ENCODE measurements at places on chromosomes 6 and 20.

DNA sequence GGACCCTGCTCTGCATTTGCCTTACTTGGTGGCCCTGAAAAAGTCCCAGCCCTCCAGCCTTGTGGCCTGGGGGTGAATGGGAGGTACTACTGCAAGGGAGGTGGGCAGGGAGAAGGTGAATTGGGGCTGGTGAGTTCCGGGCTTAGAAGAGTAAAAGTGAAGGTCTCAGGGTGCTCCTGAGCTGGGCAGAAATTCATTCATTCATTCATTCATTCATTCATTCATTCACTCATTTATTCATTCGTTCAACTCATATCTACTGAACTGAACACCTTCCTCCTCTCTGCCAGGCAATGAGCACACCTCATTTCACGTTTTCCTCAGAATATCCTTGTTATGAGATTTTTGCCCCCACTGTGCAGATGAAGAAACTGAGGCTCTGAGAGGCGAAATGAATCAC is 6.7 kb upstream of the DLGAP4 start:
- no peak for DNase-seq

- no peak for DNase-seq
These were observed 243.1 kb downstream of the MYLK4 start for GRCh38 chr6:2507521-2508037.

- DNase-seq: no peak
These were observed 64.9 kb downstream of the LAMA4 start for GRCh38 chr6:112189494-112189893.

GRCh38 chr20:41340327-41341055 is at the start of gene LPIN3:
Gene LPIN3 (plus strand): TSS chr20:41340821. CDS start chr20:41345804, 4,983 bp downstream.
- peak; percentile 85 for DNase-seq

GRCh38 chr6:25928562-25929324 is 1.7 kb downstream of the SLC17A2 start:
- DNase-seq: no peak

DNA sequence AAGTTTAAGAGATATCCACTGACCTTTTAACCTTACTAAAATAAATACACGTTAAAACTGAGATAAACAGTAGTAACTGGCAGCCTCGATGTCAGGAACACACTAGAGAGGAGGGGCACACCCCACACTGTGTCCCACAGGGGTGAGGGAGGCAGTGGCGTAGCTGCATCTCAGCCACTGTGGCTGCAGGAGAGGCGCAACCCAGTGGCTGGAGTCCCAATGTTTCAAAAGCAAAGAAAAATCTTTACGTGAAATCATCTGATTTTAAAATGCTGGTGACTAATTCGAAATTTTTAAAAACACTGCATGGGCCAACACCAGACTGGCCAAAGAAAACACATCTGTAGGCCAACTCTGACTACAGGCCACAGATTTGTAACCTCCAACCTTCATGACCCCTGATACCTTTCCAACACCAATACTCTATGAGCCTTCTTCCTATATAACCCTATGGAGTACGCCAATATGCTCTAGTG is 54.7 kb downstream of the TRAM2 start:
- DNase-seq: no peak

GRCh38 chr20:59603781-59604541 is at the start of gene PHACTR3:
Gene PHACTR3 (plus strand): TSS chr20:59604540. CDS start chr20:59605015, 475 bp downstream.
- DNase-seq: peak; percentile 42

- no peak for DNase-seq
These were observed 148.7 kb upstream of the NEDD9 start for GRCh38 chr6:11380969-11381744.

GRCh38 chr20:25013478-25014380 is 21.2 kb upstream of the APMAP start:
- DNase-seq: no peak

GRCh38 chr20:3739926-3740451 is 7.5 kb downstream of the HSPA12B start:
- no peak for DNase-seq

DNA sequence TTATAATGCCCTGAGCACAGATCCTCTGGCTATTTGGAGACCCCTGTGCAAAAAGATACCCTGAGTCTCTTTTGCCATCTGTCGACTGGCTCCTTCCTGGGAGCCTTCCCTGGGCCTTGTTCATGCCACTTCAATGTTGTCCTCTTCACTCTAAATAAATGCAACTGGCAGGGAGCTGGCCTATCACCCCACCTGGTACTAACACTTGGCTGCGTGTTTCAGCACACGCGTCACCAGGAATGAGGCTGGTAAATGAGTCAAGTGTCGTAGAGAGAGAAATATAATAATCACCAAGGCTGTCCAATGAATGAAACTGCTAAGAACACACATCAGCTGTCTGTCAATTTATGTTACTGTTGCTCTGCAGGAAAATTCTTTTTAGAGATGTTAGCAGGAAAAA is 374.6 kb upstream of the JARID2 start:
- no peak for DNase-seq

GRCh38 chr6:107390056-107390455 is 69.3 kb downstream of the PDSS2 start:
- DNase-seq: no peak

GRCh38 chr20:18585134-18585533 is 2.7 kb upstream of the DTD1 start:
- no peak for DNase-seq

DNA sequence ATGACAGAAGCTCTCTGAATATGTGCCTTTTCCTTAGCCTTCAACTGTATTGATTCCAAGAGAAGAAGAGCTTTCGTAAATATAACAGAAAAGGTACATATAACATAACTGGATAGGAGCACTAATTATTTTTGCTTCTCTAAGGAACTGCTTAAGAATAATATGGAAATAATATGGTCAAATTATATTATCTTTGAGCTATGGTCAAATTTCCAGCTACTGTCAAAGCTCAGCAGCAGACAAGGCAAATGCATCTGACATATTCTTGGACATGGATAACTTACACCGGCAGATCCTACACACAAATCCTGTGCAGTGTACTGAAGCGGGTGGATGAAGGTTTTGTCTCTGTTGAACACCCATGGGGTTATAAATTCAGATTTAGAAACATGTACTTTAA is 150.6 kb downstream of the HIVEP2 start:
- no peak for DNase-seq

DNA sequence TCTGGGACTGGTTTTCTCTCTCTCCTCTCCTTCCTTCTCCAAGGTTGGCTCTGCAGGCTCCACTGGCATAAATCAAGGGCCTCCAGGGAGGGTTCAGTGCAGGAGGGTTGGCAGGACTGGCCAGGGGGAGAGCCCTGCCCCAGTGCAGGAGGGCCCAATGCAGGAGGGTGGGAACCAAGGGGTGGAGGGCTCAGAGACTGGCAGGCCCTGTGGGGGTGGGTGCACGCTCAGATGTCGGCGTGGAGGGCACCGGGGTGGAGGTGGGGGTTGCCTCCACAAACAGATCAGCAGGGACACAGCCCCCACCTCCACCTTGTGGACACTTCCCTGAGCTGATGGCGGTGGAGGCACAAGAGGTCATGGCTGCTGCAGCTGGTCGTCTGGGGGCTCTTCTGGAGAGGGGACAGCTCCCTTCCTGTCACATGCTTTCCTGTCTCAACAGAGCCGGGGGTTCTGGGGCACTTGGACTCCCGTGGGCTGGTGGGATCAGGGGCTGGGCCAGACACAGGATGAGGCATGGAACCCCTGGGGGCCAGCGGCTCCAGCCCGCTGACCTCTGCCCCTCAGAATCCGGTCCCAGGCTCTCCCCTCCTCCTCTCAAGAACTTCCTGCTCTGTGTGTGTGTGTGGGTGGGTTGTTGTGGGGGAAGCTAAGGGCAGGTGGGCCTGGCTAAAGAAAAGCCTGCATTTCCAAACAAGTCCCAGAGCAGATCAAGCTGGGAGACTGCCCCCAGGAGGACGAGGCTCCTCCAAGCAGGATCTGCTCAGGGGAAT is 2.7 kb upstream of the ABHD16B start:
- no peak for DNase-seq

DNA sequence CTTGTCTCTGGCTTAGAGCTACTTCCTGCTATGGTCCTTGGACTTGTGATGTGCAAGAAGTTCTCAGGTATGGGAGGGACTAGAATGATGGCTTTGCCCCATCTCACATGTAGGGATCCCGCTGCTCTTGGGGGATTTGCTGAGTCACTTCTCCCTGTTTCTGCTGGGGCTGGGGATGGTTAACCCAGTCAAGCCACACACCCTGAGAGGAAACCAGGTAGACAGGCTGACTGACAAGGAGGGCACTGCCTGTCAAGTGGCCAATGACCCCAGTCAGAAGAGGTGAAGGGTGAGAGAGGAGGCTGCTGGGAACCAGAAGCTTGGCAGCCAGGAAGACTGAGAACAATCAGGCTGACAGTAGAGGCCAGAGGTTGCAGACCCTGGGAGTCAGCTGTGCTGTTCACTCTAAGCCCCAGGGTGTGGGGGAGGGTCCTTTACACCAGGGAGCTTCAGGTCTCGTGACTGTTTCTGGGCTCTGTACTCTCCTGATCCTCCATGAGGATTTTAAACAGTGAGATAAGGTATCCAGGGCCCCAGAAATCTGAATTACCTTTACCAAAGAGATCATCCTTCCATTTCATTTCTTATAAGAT is 34.6 kb downstream of the HLA-F start:
- no peak for DNase-seq

- no peak for DNase-seq
These were observed 179.4 kb upstream of the KCNG1 start for GRCh38 chr20:51202304-51202703.

DNA sequence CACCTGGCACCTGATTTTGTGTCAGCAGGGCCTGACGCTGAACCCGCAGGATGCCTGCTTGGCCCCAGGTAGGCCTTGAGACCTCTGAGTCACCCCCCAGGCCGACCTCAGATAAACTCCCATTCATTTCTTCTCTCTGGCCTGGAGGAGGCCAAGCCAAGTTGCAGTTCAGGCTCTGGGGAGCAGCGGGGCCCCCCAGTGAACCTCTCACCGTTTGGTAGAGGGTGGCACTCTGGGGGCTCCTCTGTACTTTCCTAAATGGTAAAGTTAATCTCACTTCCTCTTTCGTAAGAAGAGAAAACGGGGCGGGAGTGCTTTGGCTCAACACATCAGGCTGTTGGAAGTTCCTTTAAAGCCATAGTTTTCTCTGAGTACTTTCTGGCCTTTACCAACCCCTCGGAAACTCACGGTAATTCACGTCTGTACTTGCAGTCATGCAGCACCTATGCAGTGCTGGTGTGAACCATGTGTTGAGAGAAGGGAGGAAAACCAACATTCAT is 2.8 kb downstream of the SIRPA start:
- no peak for DNase-seq

DNA sequence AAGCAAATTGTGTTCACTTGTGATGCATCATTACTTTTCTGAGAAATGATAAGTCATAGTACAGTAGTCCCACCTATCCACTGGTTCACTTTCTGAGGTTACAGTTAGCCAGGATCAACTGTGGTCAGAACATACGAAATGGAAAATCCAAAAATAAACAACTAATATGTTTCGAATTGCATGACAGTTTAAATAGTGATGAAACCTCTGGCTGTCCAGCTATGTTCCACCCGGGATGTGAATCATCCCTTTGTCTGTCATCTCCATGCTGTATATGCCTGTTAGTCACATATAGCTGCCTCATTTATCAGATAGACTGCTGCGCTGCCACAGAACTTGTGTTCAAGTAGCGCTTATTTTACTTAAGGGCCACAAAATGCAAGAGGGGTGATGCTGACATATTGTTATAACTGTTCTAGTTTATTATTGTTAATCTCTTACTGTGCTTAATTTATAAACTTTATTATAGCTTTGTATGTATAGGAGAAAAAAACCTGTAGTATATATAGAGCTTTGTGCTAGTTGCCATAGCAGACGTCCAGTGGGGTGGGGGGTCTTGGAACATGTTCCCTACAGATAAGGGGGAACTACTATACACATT is 29.2 kb downstream of the AFDN start:
- no peak for DNase-seq

DNA sequence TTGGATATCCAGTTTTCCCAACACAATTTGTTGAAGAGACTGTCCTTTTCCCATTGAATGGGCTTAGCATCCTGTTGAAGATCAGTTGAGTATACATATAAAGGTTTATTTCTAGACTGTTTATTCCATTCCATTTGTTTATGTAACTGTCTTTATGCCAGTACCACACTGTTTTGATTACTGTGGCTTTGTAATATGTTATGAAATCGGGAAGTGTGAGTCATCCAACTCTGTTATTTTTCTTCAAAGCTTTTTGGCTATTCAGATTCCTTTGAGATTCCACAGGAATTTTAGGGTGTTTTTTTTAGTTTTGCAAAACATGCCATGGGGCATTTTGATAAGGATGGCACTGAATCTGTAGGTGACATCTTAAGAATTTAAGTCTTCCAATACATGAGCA is 188.3 kb downstream of the BMP7 start:
- DNase-seq: no peak

All from progenitor cell of endocrine pancreas (in vitro differentiated cells).